ENCODE measurements at places on chromosomes 3 and 15.

DNA sequence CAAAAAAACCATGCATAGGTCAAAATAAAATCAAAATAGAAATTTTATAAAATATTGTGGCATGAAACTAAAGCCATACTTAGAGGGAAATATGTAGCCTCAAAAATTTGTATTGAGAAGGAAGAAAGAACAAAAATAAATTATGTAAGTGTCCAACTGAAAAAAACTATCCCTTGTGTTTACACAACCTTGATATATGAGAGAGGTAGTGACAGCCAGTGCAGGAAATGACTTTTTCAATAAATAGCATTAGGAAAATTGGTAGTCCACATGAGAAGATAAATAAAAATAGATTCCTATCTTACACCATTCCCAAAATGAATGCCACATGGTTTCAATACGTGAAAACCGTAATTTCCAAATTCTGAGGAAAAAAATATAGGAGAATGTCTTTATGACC is 13.2 kb upstream of the PRSS50 start:
- DNase-seq = no peak

GRCh38 chr3:11810276-11810675 is 36.4 kb downstream of the TAMM41 start:
- DNase-seq = no peak

- DNase-seq = no peak
Measured at GRCh38 chr3:14290631-14291385, 111.6 kb upstream of the SLC6A6 start.

DNA sequence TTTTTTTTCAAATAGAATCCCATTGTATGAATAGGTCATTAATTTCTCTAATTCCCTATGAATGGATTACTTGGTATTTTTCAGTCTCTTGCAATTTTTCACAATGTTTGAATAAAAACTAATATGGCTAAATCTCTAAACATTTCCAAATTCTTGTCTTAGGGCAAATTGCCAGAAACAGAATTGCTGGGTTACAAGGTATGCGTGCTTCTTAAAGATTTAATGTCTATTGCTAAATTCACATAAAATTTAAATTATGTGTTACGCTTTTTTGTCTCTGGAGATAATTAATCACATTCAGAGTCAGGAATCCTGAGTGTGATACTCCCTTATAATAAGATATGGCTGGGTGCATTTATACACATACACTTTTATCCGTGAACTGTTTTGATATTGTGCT is 264.5 kb upstream of the TBL1XR1 start:
- DNase-seq = no peak

- peak; percentile 38 for DNase-seq
Measured at GRCh38 chr15:60074181-60074885, 70.2 kb downstream of the FOXB1 start.

DNA sequence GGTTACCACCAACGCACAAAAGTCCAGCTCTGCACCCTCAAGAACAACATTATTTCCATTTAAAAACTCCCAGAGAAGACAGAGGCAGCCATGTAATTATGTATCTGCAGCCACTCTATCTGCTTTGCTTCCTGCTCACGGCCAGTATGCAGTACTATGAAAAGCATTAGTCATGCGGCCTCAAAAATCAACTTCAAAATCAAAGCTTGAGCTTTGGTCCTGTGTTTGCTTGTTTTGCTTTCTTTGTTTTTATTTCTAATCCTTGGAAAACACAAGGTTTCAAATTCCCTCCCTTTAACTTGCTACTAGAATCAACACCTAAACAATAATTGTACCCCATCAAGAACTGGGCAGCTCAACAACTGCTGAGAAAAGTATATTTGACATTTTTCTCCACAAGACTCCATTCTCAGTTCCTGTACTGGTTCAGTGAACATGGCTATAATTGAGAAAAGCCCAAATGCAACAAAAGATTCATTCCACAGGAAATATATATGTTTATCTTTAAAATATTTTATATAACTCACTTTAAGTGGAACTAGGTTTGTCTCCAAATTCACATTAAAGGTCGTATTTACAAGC is 37.6 kb downstream of the GBE1 start:
- peak; percentile 1 for DNase-seq

- DNase-seq = no peak
Measured at GRCh38 chr3:15291589-15292541, 40.5 kb downstream of the SH3BP5 start.
